ENCODE measurements at places on chromosomes 7 and 10.
A peak's percentile ranks its signal among the peaks of the same experiment; 100 is the strongest.

DNA sequence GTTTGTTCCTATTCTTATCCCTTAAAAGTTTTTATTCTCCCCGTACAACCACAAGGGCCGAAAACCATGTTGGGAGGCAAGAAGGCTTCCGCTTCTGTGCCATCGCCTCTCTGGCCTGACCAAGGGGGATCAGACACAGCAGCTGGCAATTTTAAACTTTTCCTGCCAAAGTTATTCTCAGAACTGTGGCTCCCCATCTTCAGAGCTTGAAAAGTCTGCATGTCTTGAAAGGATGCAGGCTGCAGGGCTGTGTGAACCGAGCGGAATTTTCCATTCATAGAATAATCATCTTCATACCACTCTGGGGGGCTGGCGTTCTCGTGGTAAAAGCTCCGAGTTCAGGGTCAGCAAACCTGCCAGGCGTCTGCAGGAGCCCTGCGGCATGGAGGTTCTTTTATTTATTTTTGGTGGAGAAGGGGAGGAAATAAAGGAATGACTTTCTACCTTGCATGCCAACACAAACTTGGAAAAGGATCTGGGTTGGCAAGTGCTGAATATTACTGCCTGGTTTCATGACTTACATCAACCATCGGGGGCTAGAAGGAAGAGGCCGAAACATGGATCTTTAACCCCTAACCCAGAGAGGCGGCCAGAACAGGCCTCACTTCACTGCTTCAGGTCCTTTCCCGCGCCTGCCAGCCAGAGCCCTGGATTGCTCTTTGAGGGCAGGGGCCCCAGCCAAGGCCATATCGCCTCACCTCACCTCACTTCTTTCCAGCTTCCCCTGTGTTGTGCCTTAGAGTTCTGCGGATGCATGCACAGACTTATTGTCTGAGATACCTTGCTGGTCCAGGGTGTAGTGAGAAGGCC is 3.0 kb upstream of the NANOS1 start:
- no peak for DNase-seq

DNA sequence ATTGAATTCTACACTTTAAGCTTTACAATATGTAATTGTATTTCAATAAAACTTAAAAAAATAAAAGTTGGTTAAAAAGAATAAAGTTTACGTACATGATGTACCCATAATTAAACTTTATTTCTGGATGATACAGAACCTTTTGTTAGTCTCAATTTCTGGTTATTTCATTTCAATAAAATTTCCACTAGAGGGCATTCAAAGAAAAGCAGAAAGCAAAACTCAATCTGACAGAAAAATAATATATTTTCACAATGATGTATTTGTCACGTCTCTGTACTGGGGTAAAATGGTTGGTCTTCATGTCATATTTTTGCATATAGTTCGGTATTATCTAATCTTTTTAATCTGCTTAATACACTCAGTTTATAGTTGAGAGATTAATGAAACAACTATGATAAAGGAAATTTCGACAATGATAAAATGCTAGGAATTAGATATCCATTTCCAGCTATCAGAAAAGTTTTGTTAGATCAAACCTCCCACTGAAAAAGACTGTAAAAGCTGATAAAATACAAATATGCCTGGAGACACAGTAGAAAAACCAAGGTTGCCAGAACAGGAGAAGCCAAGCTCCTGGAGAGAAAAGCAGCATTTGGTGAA is 27.4 kb downstream of the ASZ1 start:
- no peak for DNase-seq

DNA sequence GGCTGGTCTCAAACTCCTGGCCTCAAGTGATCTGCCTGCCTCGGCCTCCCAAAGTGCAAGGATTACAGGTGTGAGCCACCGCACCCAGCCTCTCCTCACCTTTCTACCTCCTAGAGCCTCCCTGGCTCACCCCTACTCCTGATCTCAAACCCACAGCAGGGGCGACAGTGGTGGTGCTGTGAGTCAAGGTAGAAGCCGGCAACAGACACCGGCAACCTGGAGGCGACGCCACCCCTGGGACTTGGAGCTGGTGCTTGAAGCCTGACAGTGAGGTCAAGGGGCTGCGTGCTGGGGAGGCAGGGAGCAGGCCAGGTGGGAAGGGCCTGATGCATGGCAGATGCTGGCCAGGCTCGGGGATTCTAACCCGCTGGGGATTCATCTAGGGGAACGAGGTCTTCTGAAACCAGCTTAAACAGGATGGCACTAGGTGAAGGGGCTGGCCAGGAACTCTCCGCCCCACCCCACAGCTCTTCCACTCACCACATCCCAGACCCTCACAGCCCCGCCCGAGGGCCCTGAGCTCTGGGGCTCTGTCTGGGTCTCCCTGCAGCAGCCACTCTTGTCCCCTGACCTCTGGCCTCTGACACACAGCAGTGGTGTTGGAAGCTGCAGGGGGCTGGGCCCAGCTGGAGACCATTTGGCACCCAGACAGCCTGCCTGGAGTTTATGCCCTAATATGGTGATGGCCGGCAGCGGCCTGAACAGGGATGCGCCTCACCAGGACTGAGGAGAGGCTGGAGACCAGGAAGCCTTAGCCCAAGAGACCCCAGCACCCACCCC is 16.4 kb downstream of the KCNH2 start:
- peak; percentile 35 for DNase-seq

DNA sequence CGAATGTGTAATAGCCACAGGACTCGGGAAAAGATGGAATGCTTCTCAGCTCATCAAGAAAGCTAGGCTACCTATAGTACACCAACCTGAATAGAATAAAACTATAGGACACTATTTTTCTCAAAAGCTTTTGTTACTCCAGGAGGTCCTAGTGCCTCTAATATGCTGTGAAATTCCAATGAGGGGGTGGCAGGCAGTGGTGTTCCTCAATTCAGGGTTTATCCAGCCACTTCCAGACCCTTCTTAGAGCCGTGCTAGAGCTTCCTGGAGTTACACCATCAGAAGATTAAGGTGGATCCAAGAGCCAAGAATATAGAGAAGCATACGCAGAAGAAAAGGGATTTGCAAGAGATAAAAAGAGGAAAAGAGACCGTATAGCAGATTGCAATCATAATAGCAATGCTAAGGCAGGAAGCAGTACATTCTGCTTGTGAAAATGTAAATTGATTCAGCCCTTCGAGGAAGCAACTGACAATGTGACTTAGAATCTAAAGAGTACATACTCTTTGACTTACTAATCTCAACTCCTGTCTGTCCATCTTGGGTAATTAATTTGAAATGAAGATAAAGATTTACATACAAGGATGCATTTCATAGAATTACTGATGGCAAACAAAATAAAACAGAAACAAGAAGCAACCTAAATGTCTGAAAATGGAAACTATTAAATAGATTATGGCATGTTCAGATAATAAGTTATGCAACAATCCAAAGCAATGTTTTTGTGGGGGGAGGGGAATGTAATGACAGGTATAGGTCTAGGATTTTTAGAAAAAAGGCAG is 2.1 kb downstream of the ST8SIA6 start:
- DNase-seq: no peak

DNA sequence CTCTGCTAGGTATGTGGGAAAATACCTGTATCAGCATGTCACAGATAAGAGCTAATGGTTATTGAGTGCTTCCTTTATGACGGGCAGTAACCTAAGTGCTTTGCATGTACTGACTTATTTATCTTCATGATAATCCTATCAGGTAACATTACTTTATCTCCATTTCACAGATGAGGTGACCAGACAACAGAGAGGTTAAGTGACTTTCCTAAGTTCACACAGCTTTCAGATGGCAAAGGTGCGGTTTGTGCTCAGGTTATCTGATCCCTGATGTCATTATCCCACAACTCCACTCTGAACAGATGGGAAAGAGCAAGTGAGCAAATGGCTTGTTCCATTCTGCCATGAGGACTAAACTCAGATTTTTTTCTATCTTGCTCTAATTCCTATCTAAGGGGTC is 217.0 kb upstream of the PODXL start:
- DNase-seq: no peak
